SW 1271 (cell line): ENCODE measurements at places on chromosomes 12 and 14.

- DNase-seq = no peak
Observed at GRCh38 chr12:131610181-131610580, 100.7 kb upstream of the SFSWAP start.

GRCh38 chr14:50260511-50260910 is 29.1 kb upstream of the SOS2 start:
- peak; percentile 25 for DNase-seq

GRCh38 chr14:54902521-54903420 is at the start of gene GCH1:
GCH1 (minus strand) TSS chr14:54902826; CDS start chr14:54902663, 163 bp downstream.
- peak; percentile 19 for DNase-seq

GRCh38 chr12:128977441-128977840 is 124.2 kb downstream of the GLT1D1 start:
- DNase-seq = no peak

- no peak for DNase-seq
Observed at GRCh38 chr12:7017870-7018349, 366 bp downstream of the LPCAT3 start.

- peak; percentile 7 for DNase-seq
Observed at GRCh38 chr14:48333221-48333920, 658.0 kb upstream of the MDGA2 start.

DNA sequence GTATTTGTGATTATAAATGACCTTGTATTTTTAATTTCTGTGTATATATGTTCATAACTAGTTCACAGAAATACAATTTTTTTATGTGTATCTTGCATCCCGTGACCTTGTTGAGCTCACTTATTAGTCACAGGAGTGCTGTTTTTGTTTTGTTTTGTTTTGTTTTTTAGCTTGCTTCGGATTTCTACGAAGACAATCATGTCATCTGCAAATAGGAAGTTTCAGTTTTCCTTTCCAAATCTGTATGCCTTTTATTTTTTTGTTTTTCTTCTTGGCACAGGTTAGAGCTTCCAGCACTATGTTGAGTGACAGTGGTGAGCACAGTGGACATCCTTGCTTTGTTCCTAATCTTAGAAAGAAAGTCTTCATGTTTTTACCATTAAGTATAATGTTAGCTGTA is 229.2 kb upstream of the GARIN6 start:
- DNase-seq = no peak

- DNase-seq = no peak
Observed at GRCh38 chr14:61628016-61628725, 67.1 kb upstream of the HIF1A start.

GRCh38 chr14:43471595-43471994 is 1035.5 kb downstream of the FSCB start:
- DNase-seq = no peak

GRCh38 chr12:113105606-113106271 is 29.8 kb downstream of the RASAL1 start:
- DNase-seq = no peak

GRCh38 chr12:28340261-28341045 is 150.2 kb downstream of the CCDC91 start:
- no peak for DNase-seq

- no peak for DNase-seq
Observed at GRCh38 chr12:104342635-104343249, 39.2 kb downstream of the EID3 start.

GRCh38 chr12:42648061-42648460 is 58.5 kb upstream of the PRICKLE1 start:
- DNase-seq = no peak

DNA sequence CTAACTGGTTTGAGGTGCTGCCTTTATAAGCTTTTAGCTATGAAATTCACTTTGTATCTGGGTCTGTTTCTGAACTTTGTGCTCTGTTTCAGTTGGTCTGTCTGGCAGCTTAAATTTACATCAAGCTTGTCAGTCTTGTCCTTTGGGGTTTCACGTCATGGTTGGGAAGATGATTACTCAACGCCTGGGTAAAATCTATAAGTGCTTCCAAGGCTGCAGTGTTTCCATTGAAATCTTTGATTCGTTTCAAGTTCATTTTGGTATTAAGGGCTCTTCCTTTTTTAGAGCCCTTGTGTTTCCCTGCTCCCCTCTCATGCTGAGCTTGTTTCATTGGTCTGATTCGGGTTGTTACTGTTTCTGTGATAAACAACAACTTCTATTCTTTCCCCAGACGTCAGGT is 58.2 kb downstream of the FBXW8 start:
- DNase-seq = no peak

DNA sequence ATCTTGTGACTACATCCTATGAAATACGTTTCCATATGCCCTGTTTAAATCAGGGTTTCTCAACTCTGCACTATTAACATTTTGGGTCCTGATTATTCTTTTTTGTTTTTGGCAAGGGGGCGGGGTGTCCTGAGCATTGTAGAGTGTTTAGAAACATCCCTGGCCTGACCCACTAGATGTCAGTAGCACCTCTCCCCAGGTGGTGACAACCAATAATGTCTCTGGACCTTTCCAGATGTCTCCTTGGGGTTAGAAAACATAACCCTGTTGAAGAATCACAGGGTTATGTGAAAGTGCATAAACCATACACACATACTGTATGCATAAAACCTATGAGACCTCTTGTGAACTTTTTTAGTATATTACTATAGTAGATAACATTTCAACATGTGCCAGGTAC is 1.4 kb downstream of the ACAD10 start:
- peak; percentile 11 for DNase-seq

- peak; percentile 56 for DNase-seq
Observed at GRCh38 chr12:15532364-15532977, 210.2 kb downstream of the PTPRO start.

DNA sequence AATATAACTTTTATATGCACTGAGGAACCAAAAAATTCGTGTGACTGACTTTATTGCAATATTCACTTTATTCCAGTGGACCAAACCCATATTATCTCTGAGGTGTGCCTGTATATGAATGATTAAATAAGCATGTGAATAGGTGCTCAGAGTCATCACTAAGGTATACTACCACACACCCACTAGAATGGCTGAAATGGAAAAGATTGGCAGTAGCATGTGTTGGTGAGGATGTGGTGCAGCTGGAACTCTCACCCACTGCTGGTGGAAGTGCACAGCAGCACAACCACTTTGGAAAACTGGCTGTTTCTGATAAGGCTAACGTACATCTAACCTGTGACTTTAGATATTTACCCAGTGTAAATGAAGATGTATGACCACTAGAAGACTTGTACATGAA is 36.8 kb downstream of the GOLGA5 start:
- DNase-seq = no peak

DNA sequence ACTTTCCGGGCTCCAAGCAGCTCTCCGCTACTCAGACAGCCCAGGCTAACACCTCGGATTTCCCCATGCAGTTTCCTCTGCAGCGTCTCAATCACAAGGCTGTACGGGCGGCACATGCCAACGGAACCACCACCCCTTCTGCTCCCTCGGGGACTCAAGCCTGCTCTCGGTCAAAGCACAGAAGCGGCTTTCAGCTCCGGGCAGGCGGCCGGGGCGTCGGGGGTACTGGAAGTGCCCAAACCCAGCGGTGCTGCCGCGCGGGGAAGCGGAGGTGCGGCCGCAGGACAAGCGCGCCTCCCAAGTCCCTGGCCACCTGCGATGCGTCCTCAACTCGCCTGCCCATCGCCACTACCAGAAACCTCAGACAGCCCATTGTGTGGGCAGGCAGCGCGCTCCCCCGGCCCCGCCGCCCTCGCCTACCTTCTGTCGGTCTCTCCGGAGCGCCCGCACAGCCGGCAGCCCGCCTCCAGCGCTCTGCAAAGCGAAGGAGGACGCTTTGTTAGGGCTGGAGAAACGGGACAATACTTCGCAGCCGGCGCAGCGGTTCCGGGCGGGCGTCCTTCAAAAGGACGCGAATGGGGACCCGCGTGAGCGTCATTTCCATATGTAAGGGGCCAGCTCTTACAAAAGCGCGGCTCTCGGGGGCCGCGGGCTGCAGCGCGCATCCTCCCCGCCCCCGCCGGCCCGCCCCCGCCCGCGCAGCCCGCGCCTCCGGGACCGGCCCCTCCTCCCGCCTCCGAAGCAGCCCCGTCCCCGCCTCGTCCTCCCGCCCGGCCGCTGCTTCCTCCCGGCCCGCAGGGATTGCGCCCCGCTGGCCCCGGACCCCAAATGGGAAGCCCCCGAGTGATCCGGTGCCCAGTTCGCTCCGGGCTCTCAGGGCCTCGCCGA is 674 bp downstream of the NIN start:
- no peak for DNase-seq

DNA sequence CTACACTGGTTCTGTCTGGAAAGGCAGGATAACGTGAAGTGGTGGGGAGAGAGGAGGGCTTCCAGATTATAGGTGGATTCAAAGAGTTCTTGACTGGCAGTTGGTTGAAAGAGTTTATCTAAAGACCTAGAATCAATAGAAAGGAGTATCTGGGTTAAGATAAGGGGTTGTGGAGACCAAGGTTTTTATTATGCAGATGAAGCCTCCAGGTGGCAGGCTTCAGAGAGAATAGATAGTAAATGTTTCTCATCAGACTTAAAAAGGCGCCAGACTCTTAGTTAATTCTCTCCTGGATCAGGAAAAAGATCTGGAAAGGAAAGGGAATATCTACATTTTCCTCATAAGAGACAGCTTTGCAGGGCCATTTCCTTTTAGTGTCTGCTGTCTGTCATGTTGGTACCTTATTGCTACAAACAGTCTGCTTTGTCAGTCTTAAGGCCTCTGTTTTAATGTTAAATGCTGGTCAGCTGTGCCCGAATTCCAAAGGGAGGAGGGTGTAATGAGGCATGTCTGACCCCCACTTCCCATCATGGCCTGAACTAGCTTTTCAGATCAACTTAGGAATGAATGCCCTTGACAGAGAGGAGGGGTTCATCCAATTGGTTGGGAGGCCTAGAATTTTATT is 401.3 kb downstream of the FUT8 start:
- no peak for DNase-seq

DNA sequence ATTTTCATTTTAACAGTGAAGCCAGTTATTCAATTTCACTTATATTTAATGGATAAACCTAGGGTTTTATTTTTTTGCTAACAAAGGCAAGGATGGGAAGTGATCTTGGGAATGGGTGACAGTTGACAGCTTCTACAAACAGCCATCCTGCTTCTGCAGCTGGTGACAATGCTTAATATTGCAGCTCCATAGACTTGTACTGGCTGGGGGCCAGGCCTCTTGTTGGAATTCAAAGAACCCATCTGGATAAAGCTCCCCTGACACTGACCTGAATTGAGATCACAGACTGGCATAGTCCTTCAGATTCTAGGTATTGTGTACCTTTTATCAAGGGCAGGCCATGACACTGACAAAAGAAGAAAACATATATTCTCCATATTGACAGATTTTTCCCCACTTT is 664.6 kb upstream of the FOXG1 start:
- DNase-seq = no peak

GRCh38 chr14:77917491-77918201 is 117.7 kb downstream of the ADCK1 start:
- DNase-seq = no peak

- DNase-seq = no peak
Observed at GRCh38 chr14:97757491-97757890, 960.3 kb downstream of the VRK1 start.

DNA sequence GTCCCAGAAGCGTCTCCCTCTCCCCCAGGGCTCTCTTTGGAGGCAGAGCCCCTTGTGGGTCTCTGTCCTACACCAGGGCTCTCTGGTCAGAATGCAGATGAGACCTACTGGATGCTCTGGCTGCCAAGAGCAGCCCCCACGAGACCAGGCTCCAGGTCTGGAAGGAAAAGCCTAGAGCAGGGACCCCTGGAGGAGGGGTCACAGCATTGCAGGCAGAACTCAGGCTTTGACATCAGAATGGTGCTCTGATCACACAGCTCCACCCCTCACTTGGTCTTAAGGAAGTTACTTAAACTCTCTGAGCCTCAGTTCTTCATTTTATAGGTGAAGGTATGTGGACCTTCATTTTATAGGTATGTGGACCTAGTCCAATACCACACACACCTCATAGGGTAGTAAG is 83.1 kb downstream of the ARL6IP4 start:
- peak; percentile 5 for DNase-seq

DNA sequence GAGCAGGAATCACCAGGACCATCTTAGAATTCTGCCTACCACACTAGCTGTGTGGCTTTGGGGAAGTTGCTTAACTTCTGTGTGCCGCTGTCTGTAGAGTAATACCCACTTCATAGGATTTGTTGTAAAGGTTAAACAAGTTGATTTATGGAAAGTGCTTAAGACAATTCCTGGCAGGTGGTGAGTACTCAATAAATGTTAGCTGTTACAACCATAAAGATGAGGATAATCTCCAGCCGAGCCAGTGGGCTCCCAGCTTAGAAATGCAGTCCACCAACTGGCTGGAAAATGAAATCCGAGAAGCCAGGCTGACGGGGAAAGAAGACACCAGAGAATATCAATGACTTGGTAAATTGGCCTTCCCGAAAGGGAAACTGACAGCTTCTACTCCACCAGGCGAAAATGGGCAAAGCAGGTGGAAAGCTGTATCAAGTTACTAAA is 173.5 kb downstream of the CHST11 start:
- DNase-seq = no peak

DNA sequence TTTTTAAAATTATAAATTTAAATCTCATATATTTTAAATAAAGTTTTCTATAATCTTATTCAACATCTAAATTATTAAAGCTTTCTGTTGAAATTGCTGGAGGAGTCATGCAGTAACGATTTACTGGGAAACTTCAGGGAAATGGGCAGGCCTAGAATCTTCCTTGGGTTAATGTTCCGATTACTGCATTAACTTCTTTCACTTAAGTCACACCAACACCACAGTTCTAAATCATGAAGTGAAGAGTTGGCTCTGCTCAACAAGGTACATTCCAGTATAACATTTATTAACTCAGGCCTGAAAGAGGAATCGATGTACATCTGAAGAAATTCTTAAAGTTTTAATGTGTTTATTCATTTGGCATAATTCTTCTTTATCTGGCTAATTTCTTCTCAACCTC is 244.3 kb downstream of the CCER1 start:
- no peak for DNase-seq

DNA sequence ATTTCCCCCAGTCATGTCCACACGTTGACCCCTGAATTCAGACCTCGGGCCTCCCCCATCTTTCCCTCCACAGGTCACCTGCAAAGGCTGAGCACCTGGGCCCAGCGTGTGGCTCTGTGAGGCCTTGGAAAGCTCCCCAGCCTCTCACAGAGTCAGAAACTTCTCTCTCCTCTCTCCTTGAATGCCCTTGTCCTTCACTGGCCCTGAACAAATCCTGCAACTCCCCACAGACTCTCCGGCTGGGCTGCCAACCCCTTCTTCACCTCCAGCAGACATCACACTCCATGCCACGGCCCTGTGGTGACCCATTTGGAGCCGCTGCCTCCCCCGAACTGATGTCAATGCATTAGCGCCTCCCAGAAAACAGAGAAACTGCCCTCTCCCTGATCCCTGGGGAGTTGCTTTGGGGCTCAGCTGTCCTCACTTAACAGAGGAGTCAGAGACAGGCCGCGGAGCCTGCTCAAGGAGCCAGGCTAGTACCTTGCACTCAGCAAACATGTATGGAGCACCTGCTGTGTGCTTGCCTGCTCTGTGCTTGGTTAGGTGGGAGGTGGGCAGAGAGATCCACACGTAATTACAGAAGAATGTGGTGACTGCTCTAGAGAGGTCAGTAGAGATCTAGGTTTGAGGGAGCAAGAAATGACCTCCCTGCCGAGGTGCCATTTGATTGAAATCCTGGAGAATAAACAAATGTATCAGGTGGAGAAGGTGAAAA is 99.2 kb upstream of the PWP1 start:
- DNase-seq = no peak

- no peak for DNase-seq
Observed at GRCh38 chr14:78319887-78320635, 149.9 kb downstream of the NRXN3 start.
